Activated T-helper 2 cell treated with anti-CD3 and anti-CD28 coated beads, Interferon-gamma antibody, Interleukin-2, Interleukin-4, amounts not matched to agents 10 μg/mL and 5 μg/mL and 100 μg/mL, durations not matched to agents 14 hours and 24 hours and 36 hours (primary cell): ENCODE measurements at places on chromosomes 13 and 19. TPM values are rescaled to one million over a fixed set of nuclear protein-coding genes. Genes with fewer than 3 reads are reported as not detected.

ZNF575 gene
- 1.7 and 2.1 TPM in 2 replicates for total RNA-seq

SHD gene
- total RNA-seq = 0.46 and 1.2 TPM in 2 replicates

DNA sequence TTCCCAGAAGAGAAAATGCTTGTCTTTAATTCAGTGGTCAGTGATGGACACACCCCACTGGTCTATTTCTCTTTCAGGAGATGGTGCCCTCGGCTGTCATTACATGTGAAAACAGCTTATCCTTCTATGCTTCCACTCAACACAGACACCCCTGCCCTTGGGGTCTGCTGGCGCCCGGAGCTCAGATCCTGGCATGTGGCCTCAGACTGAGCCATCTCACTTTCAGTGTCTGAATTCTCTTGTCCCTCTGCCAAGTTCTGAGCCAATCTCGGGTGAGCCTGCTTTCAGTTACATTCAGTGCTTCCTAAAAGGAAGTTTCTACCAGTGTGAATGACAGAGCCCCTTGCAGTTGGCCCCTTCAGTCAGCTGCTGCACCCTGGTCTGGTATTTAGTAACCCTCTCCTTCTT lies 293.6 kb downstream of the DNAJC15 start:
- DNase-seq = no peak

PALM3 gene
- total RNA-seq = 0.34 TPM in 1 of 2 replicates, not detected in the other

ATP8A2 gene
- total RNA-seq = 0.11 and 0.16 TPM in 2 replicates

CCDC70 gene
- not detected in 2 replicates for total RNA-seq

PPM1N gene
- total RNA-seq = 2.5 and 3.1 TPM in 2 replicates

MAG gene
- total RNA-seq = 0.32 and 0.37 TPM in 2 replicates

DNA sequence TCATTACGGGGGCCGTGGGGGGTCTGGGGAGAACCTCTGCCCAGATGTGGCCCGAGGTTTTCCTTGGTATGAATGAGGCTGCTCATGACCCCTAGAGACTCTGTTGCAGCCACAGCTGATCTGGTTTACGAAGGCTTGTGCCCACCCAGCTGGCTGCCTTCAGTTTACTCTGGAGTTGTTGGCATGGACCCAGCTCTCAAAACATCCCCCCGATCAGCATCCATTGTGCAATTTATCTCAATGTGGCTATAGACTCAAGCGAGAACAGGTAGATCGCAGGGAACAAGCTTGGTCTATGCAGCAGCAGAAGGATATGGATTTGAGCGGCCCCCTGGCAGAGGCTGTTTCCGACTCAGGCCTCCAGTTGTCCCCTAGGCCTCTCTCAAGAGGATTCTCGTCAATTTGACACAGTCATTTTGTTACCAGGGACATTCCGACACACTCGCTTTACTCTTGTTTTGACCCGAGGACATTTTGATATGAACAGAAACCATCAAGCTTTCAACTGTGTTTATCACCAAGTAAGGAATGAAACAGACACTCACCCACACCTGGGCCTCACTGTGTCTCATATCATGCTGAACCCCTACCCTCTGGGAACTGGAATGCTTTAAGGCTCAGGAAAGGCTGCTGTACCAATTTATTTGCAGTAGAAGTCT lies 161.5 kb downstream of the KATNAL1 start:
- DNase-seq = no peak

- no peak for DNase-seq
Observed at GRCh38 chr13:84655677-84656076, 773.4 kb upstream of the SLITRK1 start.

GRCh38 chr13:27476943-27477703 lies 26.8 kb upstream of the MTIF3 start:
- no peak for DNase-seq

DNA sequence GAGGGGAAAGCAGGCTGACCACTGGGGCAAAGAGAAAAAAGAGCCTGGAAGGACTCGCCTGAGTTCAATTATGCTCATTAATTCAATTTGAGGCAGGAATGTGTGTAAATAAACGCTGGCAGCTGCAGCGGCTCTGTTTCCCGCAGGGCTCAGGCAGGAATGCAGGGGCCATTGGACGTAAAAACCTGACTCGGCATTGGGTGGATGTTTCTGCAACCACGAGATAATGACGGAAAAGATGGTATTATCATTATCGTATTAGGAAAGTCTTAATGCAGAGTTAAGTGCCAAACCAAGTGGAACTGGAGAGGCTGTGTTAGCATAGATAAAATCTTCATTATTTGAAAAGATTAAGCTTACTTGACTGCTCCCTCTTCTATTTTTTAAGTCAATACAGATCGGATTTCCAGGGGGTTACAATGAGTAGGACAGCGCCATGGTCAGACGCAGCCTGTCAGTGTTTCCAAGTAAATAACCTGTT lies 169.8 kb downstream of the SHISA2 start:
- no peak for DNase-seq

- no peak for DNase-seq
Observed at GRCh38 chr19:6073858-6074708, 36.2 kb downstream of the RFX2 start.

GRCh38 chr19:49787746-49788145 lies 20.9 kb downstream of the AP2A1 start:
- DNase-seq = no peak

DNA sequence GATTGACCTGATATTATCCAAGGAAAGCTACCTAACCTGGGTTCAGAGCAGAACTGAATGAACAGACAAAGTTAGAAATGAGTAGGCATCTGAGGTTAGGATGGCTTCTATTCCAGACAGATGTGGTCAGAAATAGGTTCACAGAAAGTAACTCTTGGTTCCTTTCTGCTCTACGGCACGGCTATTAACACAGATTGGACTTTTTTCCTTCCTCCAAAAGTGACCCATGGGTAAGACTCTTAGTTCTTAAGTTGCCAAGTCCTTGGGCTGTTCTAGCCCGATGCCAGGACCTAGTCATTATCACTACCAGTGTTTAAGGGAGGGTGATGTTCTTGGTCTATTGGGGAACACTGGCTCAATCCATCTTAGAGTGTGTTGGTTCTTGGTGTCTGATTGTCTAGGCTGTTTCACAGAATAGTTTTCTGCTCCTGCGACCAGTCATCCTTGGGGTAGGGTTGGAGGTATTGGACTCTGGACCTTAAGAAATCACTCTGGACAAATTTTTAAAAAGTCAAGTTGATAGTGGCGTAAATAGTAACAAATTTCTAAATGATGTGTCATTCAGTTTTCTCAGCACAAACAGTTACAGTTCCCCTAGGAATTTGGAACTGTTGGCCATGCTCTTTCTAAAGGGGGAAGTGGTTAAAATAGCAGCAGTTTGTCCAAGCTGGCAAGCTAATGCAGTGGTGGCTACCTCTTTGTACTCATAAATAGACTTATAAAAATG lies 60.1 kb upstream of the MYCBP2 start:
- DNase-seq = no peak

GRCh38 chr13:111269508-111269907 lies 50.9 kb upstream of the TEX29 start:
- no peak for DNase-seq

- no peak for DNase-seq
Observed at GRCh38 chr19:3138268-3138667, 2.4 kb downstream of the GNA15 start.

GRCh38 chr13:31538067-31539042 lies 201.0 kb upstream of the RXFP2 start:
- no peak for DNase-seq

POU2F2 gene
- 48.6 and 49.5 TPM in 2 replicates for total RNA-seq
